Activated naive CD4-positive, alpha-beta T cell treated with Interleukin-2 at 50 U/mL for 16 hours (primary cell): ENCODE measurements at places on chromosomes 5 and 9.

- no peak for DNase-seq
Observed at GRCh38 chr5:159038907-159039306, 60.8 kb downstream of the EBF1 start.

GRCh38 chr9:84340535-84340934 lies at the start of gene SLC28A3:
SLC28A3 (minus strand) TSS chr9:84340758; CDS start chr9:84340633, 125 bp downstream.
- no peak for DNase-seq

- no peak for DNase-seq
Observed at GRCh38 chr9:13707612-13708576, 428.4 kb upstream of the MPDZ start.

DNA sequence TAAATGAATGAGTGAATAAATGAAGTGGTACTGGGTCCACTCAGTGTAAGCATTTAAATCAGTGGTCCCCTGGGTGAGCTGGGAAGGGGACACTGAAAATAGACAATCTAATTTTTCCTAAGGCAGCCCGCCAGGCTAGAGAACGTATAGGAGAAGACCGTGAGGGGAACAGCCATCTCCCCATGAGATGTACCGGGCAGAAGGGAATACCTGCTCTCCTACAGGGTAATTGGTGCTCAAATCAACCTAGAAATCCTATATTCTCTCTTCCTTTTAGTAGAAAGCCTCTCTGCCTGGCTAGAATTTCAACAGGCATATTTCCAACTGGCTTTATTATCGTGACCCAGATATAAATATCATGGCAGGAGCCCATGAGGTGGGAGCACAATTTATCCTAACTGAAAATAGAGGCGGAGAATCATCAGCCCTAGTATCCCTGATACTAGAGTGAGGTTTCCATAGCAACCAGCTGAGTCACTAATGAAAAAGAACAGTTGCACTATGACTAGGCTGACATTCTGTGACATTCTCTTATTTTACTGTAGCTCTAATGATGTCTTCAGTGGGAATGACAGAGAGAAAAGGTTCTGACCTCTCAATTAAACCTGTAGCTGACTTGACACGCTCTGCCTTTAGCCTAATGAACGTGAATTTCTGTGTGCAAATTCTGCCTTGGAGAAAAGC lies 96.5 kb upstream of the CAST start:
- no peak for DNase-seq

DNA sequence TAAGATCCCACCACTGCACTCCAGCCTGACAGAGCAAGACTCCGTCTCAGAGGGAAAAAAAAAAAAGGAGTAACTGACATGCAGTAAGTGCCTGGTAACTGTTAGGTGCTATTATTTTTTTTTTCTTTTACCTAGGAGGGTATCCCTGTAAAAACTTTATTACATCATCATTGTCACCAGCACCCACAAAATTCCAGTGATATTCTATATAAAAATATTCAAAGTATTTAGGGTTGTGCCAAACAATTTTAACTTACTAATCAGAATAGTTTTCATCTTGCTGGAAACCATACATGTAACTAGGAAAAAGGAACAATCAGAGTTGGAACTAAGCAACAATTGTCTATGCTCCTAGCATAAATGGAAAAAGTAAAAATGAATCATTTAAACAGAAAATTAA lies 112.4 kb downstream of the SSBP2 start:
- DNase-seq: no peak

GRCh38 chr9:38284039-38284575 lies 108.4 kb upstream of the ALDH1B1 start:
- no peak for DNase-seq

GRCh38 chr9:130590305-130590704 lies 10.9 kb downstream of the FUBP3 start:
- DNase-seq: no peak

GRCh38 chr5:118450554-118451332 lies 537.6 kb downstream of the DTWD2 start:
- no peak for DNase-seq

GRCh38 chr5:172646716-172647285 lies 5.7 kb downstream of the NEURL1B start:
- DNase-seq: no peak

DNA sequence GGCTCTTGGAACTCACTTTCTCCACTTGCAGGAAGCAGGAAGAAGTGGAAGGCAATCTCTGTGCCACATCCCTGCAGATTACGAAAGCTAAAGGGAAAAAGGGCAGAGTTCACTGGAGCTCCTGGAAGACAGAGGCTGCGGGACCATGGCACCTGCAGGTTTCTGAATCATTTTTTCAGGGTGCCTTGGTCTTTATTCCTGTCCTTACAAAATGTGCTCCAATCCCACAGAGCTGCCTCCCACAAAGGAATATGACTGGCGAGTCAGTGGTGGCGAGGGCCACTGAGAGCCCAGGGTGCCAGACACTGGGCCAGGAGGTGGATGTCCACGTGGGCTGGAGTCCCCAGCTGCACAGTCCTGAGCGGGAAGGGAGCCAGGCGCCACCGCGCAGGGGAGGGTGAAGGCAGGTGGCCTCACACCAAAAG lies 183.0 kb downstream of the FANCC start:
- DNase-seq: no peak

GRCh38 chr9:764105-764524 lies 77.4 kb upstream of the DMRT1 start:
- peak; percentile 17 for DNase-seq

GRCh38 chr5:124000538-124000937 lies 488.6 kb downstream of the CSNK1G3 start:
- no peak for DNase-seq

DNA sequence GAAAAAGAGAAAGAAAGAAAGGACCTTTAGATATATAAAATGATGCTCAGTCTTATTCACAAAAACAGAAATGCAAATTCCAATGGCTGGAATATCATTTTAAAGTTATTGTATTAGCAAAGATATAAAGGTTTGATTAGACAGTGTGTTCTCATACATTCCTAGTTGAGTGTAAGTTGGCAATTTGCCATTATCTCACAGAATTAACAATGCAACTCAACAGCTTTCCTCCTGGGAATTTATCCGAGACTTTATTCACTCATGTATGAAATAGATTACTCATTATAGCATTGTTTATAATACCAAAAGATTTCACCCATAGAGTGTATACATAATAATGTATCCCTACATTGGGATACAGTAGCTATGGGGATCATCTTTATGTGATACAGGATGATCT lies 27.1 kb upstream of the MLLT3 start:
- no peak for DNase-seq

- no peak for DNase-seq
Observed at GRCh38 chr9:99576002-99576401, 245.7 kb upstream of the NR4A3 start.

DNA sequence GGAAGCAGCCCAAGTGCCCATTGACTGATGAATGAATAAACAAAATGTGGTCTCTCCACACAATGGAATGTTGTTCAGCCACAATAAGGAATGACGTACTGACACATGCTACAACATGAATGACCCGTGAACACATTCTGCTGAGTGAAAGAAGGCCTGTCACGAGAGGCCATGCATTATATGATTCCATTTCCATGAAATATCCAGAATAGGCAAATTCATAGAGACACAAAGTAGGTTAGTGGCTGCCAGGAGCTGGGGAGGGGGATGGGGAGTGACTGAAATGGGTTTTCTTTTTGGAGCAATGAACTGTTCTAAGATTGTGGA lies 41.4 kb downstream of the BICD2 start:
- DNase-seq: no peak

DNA sequence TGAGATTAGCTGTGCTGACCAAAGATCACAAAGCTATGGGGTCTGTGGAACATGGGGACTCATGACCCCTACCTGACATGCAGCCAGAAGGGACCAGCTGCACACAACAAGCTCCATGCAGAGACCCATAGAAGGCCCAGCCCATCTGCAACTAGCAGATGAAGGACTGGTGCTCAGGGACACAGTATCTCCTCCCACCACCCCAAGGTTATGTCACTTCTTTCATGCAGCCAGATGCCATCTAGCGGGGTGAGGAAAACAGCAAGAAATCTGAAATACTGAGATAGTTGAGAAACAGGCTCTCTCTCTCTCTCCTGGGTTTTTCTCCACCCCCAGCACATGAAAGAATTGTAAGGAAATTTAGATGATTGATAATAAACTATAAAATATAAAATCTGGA lies 161.3 kb upstream of the DAPK1 start:
- no peak for DNase-seq

- DNase-seq: no peak
Observed at GRCh38 chr9:77705636-77706035, 57.5 kb upstream of the GNA14 start.

- DNase-seq: no peak
Observed at GRCh38 chr5:144378681-144379080, 208.0 kb downstream of the KCTD16 start.

DNA sequence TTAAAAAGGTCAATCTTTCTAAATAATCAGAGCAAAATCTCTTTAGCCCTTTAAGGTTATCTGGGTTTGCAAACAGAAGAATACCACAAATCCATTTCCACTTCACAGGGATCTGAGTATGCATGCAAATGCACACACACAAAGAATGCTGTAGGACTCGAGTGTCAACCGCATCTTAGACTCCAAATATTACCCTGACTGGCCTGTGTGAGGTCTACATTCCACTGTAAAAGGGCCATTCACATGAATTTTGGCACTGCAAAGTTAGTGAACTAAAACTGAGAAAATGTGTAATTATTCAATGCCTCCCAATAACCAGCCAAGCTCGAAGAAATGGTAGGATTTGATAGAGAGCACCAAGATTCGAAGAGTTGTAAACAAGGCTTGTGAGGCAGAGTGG lies 199.9 kb downstream of the AGTPBP1 start:
- no peak for DNase-seq

DNA sequence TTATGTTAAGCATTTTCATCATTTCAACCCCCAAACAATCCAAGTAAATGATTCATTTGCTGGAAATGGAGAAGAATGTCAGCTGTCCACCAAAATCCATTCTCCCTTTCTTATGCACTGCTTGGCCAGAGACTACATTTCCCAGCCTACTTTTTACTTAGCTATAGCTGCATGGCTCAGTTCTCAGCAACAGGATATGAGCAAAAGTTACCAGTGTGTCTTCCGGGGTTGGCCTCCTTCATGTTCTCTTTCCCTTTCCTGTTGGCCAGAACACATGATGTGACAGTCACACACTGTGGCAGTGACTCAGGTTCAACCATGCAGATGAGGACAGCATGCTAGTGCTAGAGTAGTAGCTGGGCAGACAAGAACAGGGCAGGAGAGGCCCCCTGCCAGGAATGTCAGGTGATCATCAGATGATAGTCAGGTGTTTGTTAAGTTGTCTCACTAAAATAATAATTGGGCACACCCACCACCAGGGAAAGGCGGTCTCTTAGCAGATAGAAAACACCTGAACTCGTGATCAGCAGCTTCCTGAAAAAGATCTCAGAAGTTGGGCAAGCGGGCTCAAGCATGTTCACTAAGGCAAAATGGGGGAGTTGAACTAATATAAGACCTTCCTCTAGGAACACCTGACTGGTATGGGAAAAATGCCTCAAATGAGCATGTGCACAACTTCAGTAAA lies 12.2 kb downstream of the GPR150 start:
- DNase-seq: peak; percentile 77

DNA sequence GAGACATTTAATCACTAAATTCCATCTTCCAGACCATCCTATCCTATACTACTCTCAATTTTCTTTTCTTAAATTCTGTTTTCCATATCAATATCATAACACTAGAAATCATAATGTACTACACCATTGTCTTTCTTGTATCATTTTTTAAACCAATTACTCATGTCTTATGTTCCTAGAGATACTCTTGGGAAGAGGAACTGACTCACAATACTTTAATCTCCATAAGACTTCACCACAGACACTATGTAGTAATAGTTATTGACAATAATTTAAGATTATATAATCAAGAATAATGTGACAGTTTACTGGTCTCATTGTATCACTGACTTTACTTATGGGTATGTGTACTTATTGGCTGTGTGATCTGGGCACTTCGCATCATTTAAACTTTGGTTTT lies 43.8 kb downstream of the PCDHGC5 start:
- no peak for DNase-seq

DNA sequence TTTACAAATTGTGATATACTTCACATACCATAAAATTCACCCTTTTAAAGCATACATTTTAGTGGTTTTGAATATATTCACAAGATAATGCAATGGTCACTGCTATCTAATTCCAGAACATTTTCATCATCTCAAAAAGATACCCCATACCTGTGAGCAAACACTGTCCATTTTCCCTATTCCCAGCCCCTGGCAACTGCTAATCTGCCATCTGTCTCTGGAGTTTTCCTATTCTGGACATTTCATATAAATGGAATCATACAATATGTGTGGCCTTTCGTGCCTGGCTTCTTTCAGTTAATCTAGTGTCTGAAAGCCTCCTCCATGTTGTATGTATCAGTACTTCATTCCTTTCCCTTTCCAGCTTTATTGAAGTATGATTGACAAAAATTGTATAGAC lies 14.7 kb downstream of the SNX30 start:
- DNase-seq: no peak

DNA sequence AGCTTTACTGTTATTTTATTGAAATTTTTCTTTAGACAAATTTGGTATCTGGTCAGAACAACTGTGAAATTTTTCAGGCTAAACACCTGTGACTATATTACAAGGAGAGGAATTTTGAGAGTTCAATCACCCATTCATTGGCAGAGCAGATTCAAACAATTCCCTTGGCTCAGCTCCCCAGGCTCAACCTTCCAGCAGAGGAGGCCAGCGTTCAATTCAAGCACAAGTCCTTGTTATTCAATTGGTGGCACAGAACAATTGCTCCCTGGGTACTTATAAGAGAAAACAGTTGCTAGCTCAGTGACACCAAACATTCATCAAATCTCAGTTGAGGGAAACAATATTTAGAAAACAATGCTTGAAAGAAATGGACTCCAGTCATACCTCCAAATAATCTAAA lies 83.3 kb downstream of the SUSD1 start:
- no peak for DNase-seq

- DNase-seq: no peak
Observed at GRCh38 chr9:21110708-21111576, 30.7 kb downstream of the IFNW1 start.

- DNase-seq: peak; percentile 79
Observed at GRCh38 chr9:1875921-1876448, 139.2 kb upstream of the SMARCA2 start.

- DNase-seq: no peak
Observed at GRCh38 chr5:149267241-149267973, 4.3 kb upstream of the AFAP1L1 start.

GRCh38 chr5:32769711-32770110 lies 58.6 kb downstream of the NPR3 start:
- DNase-seq: no peak

GRCh38 chr5:33462456-33462855 lies 21.7 kb downstream of the TARS1 start:
- DNase-seq: no peak
